ENCODE measurements at places on chromosomes 1 and 21. TPM values are rescaled to one million over a fixed set of nuclear protein-coding genes. Genes with fewer than 3 reads are reported as not detected.

DNA sequence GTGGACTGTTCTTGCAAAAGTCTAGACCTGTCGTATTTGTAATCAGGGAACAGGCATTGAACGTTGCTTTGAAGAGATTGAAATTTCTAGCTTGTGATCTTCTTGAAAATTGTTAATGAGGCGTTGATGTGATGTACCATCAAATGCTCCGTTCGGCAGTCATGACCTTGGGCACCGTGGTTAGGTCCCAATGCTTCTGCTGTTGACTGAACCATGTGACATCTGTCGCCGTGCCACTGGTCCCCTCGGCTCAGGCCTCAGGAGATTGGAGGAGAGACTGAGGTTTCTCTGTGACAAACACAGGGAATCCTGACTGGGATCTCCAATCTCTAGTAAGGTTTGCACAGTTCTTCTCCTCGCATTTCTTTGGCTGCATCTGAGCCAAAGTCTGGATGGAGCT, 18.1 kb upstream of the KCNAB2 start:
- H3K27me3 ChIP-seq = peaks cover 22% of the 10 kb centered on the region
- no peak overlapping the region for H3K27ac ChIP-seq
- no peak overlapping the region for H3K4me3 ChIP-seq
- H3K36me3 ChIP-seq = no peaks in the 10 kb centered on the region
- DNase-seq = no peak
- no peaks in the 10 kb centered on the region for H3K4me1 ChIP-seq

KRTAP12-2 gene
- not detected for total RNA-seq

DNA sequence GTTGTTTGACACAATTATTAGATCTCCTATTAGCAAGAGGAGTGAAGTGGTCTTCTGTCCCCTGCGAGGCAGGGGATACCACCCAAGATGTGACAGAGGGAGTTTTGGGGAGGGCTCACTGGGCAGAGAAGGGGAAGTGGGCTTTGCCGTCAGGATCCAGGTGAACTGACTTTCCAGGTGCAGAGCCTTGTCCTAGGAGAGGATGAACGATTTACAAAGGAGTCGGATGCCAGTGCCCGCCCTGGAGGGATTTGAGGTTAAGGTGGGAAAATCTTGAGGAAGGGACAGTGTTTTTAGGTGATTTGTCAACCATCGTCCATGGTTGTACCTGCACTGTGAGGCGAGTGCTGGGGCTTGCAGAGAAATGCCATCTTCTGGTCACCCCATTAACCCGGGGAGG, 201.0 kb downstream of the CAMTA1 start:
- no peak for DNase-seq
- no peak overlapping the region for H3K4me3 ChIP-seq
- no peaks in the 10 kb centered on the region for H3K36me3 ChIP-seq
- H3K27me3 ChIP-seq = peaks cover 82% of the 10 kb centered on the region
- H3K4me1 ChIP-seq = no peaks in the 10 kb centered on the region

GRCh38 chr1:175757381-175758015, 14.1 kb upstream of the TNR start:
- no peaks in the 10 kb centered on the region for H3K4me1 ChIP-seq
- H3K36me3 ChIP-seq = no peaks in the 10 kb centered on the region
- H3K27ac ChIP-seq = no peak overlapping the region
- no peak overlapping the region for H3K4me3 ChIP-seq
- peak; percentile 70 for DNase-seq

DYRK3 gene
- total RNA-seq = 7.6 TPM

GRCh38 chr1:22001409-22001808, at the start of gene CELA3A:
TSS of gene CELA3A (plus strand) at chr1:22001657. CDS start at chr1:22001675, 18 bp downstream.
- peaks cover 4% of the 10 kb centered on the region for H3K36me3 ChIP-seq
- H3K4me3 ChIP-seq = no peak within 1 kb of the TSS
- no peak for DNase-seq
- H3K4me1 ChIP-seq = peaks cover 22% of the 10 kb centered on the region

IL12RB2 gene
- total RNA-seq = not detected

DNA sequence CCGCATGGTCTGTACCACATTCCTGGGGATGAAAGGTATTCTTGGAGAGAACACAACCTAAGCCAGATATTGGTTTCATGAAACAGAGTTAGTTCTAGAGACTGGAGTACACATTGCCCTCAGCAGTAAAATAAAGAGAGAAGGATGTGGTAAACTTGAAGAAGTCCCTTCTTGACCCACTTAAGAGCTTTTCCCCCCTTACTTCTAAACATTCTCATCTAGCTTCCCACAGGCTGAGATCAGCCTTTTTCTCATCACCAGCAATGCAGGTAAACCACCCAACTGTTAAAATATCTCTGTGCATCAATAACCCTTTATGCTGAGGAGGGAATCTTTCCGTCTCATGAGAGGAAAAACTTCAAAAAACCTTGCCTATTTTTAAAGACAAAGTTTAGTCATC, 62.6 kb downstream of the SUSD4 start:
- no peak overlapping the region for H3K4me3 ChIP-seq
- DNase-seq = no peak
- H3K27ac ChIP-seq = no peak overlapping the region
- no peaks in the 10 kb centered on the region for H3K36me3 ChIP-seq
- H3K4me1 ChIP-seq = no peaks in the 10 kb centered on the region

DNA sequence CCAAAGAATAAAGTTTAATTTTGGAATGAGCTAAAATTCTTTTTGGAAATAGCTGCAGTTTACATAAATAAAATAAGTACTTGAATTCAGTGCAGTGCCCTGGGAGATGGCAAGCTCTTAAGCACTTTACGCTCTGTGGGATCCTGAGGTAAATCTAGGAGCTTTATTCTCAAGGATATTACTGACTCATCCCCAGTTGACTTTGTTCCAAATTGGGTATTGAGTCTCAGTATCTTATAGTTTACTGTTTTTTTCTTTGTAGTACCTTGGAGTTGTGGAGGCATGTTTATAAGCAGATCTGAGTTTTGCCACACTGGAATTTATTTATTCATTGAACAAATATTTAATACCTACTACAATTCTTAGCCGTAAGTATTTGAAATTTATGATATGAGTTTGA, 27.4 kb upstream of the HRNR start:
- no peak for DNase-seq
- H3K27ac ChIP-seq = no peak overlapping the region
- H3K4me1 ChIP-seq = no peaks in the 10 kb centered on the region
- H3K27me3 ChIP-seq = peaks cover 65% of the 10 kb centered on the region

CRP gene
- total RNA-seq = 3.6 TPM

- H3K27ac ChIP-seq = no peak overlapping the region
- H3K36me3 ChIP-seq = peaks cover 8% of the 10 kb centered on the region
- no peak for DNase-seq
- H3K27me3 ChIP-seq = no peaks in the 10 kb centered on the region
- no peak overlapping the region for H3K4me3 ChIP-seq
These were observed 18.2 kb downstream of the SLC6A9 start for GRCh38 chr1:44012941-44013609.

GRCh38 chr21:41445465-41445862, 19.4 kb downstream of the MX1 start:
- H3K27ac ChIP-seq = no peak overlapping the region
- DNase-seq = no peak
- no peak overlapping the region for H3K4me3 ChIP-seq
- H3K36me3 ChIP-seq = peaks cover 5% of the 10 kb centered on the region
- no peaks in the 10 kb centered on the region for H3K4me1 ChIP-seq
- no peaks in the 10 kb centered on the region for H3K27me3 ChIP-seq

DNA sequence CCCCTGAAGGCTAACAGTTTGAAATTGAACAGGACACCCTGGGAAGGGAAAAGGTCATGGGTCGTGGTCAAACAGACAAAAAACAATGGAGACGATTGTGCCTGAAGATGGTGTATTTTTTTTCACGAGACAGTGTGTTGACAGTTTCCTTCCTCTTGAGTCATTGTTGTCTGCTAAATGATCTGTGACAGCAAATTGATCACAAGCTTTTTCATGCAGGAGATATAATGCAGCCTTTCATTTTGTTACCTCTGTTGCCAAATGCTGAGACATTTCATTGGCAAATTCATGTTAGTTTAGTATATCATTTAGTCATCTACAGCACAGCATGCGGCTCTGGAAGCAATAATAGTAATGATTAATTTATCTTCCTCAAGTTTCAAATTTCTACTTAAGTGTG, 27.7 kb downstream of the UBE2U start:
- no peak overlapping the region for H3K27ac ChIP-seq
- DNase-seq = no peak
- peaks cover 11% of the 10 kb centered on the region for H3K4me1 ChIP-seq

DNA sequence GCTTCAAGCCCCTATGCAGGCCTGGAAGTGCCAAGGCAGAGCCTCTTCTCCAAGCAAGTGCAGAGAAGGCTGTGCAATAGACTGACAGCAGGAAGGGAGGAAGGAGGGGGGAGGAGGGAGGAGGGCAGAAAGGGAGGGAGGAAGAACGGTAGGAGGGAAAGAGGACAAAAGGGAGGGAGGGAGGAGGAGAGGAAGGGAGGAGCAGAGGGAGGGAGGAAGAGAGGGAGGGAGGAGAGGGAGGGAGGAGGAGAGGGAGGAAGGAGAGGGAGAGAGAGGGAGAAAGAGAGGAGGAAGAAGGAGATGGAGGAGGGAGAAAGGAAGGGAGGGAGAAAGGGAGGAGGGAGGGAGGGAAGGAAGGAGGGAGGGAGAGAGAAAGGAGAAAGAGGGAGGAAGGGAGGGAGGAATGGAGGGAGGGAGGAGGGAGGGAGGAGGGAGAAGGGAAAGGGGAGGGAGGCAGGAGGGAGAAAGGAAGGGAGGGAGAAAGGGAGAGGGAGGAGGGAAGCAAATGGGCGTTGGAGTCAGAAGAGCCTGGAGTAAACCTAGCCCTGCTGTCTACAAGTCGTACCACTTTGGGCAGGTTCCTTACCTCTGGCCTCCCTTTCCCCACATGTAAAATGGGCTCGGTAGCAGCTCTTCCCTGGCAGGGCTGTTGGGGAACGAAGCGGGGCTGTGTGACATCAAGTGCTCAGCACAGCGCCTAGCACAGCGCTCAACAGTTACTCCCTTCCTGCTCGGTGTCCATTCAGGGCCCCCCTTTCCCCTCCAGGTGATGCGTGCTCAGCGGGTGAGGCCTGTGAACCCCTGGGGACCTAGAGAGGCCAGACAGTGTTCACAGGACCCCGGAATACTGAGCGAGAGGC, 244.6 kb downstream of the NPHP4 start:
- DNase-seq = no peak
- no peaks in the 10 kb centered on the region for H3K36me3 ChIP-seq
- H3K4me3 ChIP-seq = no peak overlapping the region
- no peak overlapping the region for H3K27ac ChIP-seq
- peaks cover 52% of the 10 kb centered on the region for H3K27me3 ChIP-seq
- no peaks in the 10 kb centered on the region for H3K4me1 ChIP-seq

GRCh38 chr1:112386731-112387346, 9.2 kb upstream of the CTTNBP2NL start:
- H3K36me3 ChIP-seq = peaks cover 8% of the 10 kb centered on the region
- H3K27me3 ChIP-seq = peaks cover 29% of the 10 kb centered on the region
- DNase-seq = no peak

MRAP gene
- not detected for total RNA-seq

GRCh38 chr1:176058686-176059085, 148.4 kb downstream of the COP1 start:
- no peak overlapping the region for H3K27ac ChIP-seq
- DNase-seq = no peak
- H3K36me3 ChIP-seq = no peaks in the 10 kb centered on the region
- H3K27me3 ChIP-seq = no peaks in the 10 kb centered on the region

LMX1A gene
- not detected for total RNA-seq

DNA sequence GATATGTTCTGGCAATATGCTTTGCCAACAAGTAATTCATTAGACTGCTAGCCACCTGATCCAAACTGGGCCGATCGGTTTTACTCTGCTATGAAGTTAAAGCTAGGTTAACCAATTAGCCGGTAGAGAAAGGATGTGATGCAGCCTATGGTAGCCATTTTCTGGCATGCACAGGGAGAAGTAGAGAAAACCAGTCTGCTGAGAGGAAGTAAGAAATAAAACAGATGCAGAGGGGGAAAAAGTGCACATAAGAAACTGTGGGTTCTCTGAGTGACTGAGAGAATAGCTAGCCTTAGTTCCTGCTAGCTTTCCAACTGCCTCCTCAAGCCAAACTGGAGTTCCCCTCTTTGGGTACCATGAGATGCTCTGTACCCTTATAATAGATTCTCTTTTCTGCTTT, 52.8 kb downstream of the ARID4B start:
- no peaks in the 10 kb centered on the region for H3K36me3 ChIP-seq
- DNase-seq = no peak
- no peaks in the 10 kb centered on the region for H3K27me3 ChIP-seq
- peaks cover 16% of the 10 kb centered on the region for H3K4me1 ChIP-seq
- no peak overlapping the region for H3K27ac ChIP-seq

GRCh38 chr1:180974236-180974635, 48.4 kb downstream of the STX6 start:
- no peaks in the 10 kb centered on the region for H3K4me1 ChIP-seq
- H3K27me3 ChIP-seq = no peaks in the 10 kb centered on the region
- DNase-seq = no peak
- no peak overlapping the region for H3K27ac ChIP-seq
- no peak overlapping the region for H3K4me3 ChIP-seq

DNA sequence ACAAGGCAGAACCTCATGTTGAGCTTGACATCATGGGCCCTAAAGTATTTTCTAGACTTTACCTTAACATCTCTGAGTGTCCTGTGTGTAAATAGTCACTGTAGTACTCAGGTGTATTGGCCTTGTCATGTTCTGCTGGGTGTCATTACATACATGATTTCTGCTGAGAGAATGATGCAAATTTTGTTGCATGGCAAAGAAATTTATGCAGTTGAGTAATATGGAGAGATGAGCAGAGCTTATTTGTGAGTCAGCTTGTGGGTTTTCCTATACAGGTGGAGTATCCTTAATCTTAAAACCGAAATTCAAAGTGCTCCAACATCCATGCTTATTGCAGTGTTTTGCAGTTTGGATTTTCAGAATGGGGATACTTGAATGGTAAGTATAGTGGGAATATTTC, 36.6 kb downstream of the RGL1 start:
- no peak for DNase-seq
- peaks cover 48% of the 10 kb centered on the region for H3K4me1 ChIP-seq

DNA sequence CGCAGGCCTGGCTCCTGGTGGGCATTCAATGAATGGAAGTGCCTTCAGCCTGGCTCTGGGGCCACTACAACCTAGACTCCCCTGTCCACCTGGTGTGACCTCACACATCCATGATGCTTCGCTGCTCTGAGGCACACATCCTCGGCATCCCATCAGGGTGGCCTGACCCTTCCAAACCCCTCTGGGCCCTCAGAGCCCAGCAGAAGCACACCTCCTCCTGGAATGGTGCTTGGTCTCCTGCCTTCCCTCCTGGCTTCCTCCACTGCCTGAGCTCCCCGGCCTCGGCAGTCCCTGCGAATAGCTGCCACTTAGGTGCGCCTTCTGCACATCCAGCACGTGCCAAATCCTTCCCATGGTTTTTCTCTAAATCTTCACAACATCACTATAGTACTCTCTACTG, 133.8 kb downstream of the GLIS1 start:
- H3K27ac ChIP-seq = no peak overlapping the region
- H3K4me1 ChIP-seq = no peaks in the 10 kb centered on the region
- H3K36me3 ChIP-seq = no peaks in the 10 kb centered on the region
- H3K27me3 ChIP-seq = peaks cover 45% of the 10 kb centered on the region
- DNase-seq = no peak

GRCh38 chr1:225771661-225772322, 5.8 kb upstream of the SRP9 start:
- peak overlapping the region; percentile 61 for H3K27ac ChIP-seq
- DNase-seq = no peak
- H3K27me3 ChIP-seq = no peaks in the 10 kb centered on the region

LCE1C gene
- not detected for total RNA-seq

GRCh38 chr1:22196041-22196440, 53.1 kb upstream of the WNT4 start:
- no peaks in the 10 kb centered on the region for H3K36me3 ChIP-seq
- H3K27me3 ChIP-seq = peaks cover 15% of the 10 kb centered on the region
- DNase-seq = no peak
- no peaks in the 10 kb centered on the region for H3K4me1 ChIP-seq

ALG14 gene
- 5.8 TPM for total RNA-seq

S100A11 gene
- 1,326 TPM for total RNA-seq

PPM1J gene
- total RNA-seq = 1.3 TPM
